Activated T-cell treated with anti-CD3 and anti-CD28 coated beads for 1 hour (primary cell): ENCODE measurements at places on chromosomes 1 and 21.

GRCh38 chr21:14814991-14815390 lies 249.8 kb downstream of the NRIP1 start:
- DNase-seq = no peak

- no peak for DNase-seq
Observed at GRCh38 chr1:235946571-235946981, 79.9 kb upstream of the LYST start.

DNA sequence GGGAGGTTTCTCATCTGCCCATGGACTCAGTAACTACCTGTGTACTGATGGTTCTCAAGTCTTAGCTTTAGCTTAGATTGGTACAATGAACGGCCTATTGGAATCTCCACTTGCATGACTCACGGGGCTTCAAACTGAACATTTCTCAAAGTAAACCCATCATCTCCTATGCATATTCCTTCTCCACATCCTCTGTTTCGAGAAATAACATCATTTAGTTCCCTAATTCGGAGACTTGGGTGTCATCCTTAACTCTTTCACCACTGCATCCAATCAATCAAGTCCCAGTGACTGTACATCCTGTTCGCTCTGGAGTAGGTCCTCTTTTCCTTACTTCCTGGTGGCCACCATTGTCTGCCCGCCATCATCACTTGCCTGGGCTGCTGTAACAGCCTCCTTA lies 55.8 kb downstream of the LGR6 start:
- DNase-seq = no peak

- DNase-seq = no peak
Observed at GRCh38 chr1:12162459-12163137, 4.2 kb upstream of the TNFRSF1B start.

DNA sequence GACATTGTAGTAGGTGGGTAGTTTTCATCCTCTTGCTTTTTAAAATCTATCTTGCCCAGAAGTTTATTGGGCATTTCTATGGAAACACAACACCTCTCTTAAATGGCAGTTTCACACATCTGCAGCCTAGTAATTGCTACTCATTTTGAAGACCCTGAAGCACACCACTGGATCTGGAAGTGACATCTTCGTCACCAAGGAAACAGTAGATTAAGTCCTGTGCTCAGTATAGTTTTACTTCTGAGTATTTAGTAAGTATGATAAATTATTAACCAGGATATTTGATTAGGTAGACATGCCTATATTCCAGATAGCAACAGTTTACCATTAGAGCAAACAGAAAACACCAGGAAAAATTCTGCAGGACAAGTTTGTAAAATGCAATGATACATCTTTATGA lies 48.7 kb downstream of the UCK2 start:
- DNase-seq = no peak

GRCh38 chr1:152107984-152108881 lies 7.0 kb downstream of the TCHH start:
- DNase-seq = no peak

GRCh38 chr1:245177071-245177900 lies 22.5 kb downstream of the KIF26B start:
- no peak for DNase-seq

GRCh38 chr21:39961251-39961650 lies 94.0 kb downstream of the PCP4 start:
- no peak for DNase-seq

- DNase-seq = no peak
Observed at GRCh38 chr1:31576743-31577455, 584 bp downstream of the TINAGL1 start.
